ENCODE measurements at places on chromosomes 2 and 18. TPM values are rescaled to one million over a fixed set of nuclear protein-coding genes. Genes with fewer than 3 reads are reported as not detected.

Gene LYG2
- total RNA-seq, result not detected

DNA sequence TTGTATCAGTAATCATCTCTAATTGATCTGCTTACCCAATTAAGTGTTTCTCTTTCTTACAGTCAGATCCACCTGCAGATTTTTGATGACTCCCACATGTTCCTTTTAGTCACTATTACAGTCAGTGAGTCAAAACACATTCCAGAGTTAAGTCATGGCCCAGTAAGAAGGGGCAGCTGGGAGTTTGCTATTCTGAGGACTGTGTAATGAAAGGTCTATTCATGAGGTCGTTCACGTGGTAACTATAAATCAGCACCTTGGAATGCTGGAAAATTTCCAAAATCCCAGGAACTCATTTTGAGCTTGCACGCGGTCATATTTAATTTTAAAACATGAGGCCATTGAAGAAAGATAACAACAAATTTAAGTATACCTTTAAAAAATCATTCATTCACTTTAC, 252.5 kb downstream of the XIRP2 start:
- no peak for DNase-seq

DNA sequence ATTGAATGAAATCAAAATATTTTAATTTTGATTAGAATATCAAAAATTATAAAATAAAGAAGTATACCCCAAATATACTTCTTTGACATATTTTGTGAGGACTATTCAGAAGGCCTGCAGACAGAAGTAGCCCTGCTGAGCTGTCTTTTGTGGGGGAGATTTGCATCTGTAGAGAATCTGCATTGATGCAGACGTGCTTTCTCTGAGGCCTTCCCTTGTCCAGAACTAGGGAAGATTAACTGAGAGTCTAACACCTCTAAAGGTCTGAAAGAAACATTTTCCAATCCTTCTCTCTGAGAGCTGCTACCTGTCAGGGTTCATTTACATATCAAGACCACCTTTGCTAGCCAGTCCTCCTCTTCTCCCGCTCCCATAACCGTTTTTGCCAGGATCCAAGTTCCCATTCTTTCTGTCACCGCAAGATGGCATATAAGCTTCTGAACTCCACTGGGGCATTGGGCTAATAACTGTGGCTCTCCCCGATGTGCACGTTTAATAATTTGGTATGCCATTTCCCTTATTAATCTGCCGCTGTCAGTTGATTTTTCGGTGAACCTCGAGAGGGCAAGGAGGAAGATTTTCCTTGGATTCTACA, 510.4 kb upstream of the CNTNAP5 start:
- no peak for DNase-seq

DNA sequence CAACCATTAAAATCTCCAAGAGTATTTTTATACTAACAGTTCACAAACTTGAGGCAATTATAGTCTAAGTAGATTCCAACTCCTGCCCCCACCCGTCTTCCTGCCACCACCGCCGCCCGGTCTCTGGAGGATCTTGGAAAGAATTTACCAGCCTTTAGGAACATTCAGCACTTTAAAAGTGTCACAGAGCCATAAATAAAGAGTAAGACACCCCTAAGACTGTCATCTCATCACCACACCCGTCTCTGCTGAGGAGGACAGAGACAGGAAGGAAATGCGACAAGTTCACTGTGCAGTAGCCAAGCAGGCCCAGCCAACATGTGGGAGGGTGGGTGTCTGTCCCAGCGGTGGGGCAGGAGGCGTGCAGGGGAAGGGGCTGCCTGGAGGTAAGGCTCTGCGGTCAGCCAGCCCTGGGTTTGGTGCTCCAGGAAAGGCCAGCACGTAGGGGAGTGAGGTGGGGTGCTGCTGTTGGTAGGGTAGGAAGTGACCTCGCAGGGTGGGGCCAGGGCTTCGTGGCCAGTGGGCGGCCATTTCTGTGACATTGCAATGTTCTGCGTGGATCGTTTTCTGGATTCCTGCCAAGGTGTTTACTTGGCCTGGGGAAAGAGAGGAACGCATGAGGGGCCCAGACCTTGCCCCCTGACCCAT, 111.6 kb downstream of the FAM210A start:
- no peak for DNase-seq

DNA sequence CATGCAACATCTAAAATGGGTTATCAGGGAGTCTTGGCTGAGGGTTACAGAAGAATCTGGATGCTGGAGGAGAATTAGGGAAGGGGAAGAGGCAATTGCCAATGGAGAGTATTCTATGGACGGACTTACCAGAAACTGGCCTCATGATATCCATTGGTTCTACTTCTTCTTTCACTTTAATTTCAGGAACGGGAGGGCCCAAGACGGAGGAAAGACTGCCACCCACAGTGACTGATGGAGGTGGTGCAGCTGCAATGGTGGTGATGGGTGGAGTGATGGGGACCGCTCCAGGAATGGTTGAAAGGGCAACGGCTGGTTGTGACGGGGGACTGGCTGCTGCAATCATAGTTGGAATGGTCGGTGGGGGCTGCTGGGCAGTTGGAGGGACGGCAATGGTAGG, 69.1 kb upstream of the AMMECR1L start:
- DNase-seq, result no peak

GRCh38 chr2:118049816-118050140, 35.9 kb upstream of the CCDC93 start:
- no peak for DNase-seq

GRCh38 chr2:118386641-118387302, 298.5 kb downstream of the INSIG2 start:
- DNase-seq, result no peak

GRCh38 chr2:76599732-76600368, 889.1 kb upstream of the GCFC2 start:
- DNase-seq, result no peak

DNA sequence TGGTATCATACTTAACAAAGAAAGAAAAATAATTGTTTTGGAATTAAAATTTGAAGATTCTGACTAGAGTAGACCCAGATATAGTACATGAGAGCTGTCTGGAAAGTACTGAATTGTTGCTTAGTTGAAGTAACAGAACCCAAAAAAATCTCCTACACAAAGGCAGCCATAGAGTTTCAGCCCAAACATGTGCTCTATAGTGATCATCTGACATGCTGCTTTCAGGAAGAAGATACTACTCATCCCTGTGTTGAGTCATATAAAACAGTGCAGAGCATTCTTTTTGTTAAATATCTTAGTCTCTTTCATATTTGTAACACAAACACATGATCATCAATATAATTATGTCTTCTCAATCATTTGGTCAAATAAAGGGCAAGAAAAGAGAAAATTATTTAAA, 84.8 kb upstream of the PTPRM start:
- DNase-seq, result no peak

Measured in chondrocyte (in vitro differentiated cells).